ENCODE measurements at places on chromosomes 11 and 22.

- DNase-seq = no peak
Observed at GRCh38 chr11:2249189-2249916, 21.0 kb downstream of the ASCL2 start.

GRCh38 chr11:66068923-66069714 lies 953 bp upstream of the PACS1 start:
- DNase-seq = no peak

GRCh38 chr11:1459764-1460395 lies 26.7 kb downstream of the MOB2 start:
- DNase-seq = no peak

- no peak for DNase-seq
Observed at GRCh38 chr11:1073851-1074243, 827 bp upstream of the MUC2 start.

DNA sequence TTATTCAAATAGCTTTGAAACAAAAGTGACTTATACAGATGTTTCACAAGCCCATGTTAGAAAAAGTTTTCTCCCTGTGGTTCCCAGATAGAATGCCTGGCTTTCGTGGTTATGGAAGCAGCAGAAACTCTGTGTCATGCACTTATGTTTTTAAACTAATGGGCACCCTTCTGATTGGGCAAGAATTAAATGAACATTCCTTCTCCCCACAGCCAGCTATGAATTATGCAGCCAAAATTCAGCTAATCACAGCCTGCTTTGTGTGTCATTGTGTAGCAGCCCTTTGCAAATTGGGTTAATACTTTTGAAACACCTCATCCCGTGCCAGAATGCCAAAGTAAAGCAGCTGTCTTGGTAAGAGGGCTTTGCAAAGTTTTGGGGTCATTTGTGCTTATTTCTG lies 46.9 kb downstream of the PANX1 start:
- no peak for DNase-seq

DNA sequence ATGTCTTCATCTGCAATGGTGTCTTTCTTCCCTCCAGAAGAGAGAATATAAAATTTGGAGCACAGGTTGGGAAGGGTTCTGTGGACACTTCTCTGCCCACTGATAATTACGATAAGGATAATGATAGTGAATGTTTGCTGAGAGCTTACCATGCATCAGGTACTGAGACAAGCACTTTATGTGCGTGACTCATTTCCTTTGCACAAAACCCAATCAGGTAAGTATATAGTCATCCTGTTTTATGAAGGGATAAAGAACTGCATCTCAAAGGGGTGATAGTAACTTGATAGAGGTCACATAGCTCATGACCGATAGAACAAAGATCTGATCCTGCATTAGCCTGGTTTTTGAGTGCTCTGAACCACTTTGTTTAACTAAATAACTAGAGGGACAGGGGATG lies 9.4 kb downstream of the DRD2 start:
- DNase-seq = no peak

- DNase-seq = no peak
Observed at GRCh38 chr22:35604621-35605368, 12.3 kb downstream of the MB start.

DNA sequence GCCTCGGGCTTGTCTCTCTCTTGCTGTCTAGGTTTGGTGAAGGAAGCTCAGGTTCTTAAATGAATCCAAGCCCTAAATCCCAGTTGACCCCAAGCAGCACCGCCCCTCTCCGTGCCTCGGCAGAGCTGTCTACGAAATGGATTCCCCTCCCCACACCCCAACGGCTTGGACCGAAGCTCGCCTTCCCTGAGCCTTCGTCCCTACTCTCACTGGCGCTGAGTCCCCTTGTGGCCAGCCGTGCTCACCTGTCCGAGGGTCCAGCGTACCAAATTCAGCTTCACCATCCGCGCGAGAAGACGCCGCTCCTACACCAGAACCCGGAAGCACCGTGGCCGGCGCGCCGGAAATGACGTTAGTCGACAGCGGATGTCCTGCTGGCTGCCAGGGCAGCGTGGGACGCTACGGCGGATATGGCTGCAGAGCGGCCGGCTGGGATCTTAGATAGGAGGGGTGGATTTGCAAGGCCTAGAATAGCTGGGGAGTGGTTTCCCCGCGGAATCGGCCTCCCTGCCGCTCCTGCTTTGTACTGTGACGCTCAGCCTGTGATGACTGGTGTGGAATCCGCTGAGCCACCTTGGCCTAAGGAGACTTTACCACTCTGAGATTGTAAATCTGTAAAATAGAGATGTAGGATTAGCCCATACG lies at the start of gene TFIP11:
Gene TFIP11, minus strand, starts transcription at position 325 of the 645 bp plus-strand sequence. CDS start 2,201 bp downstream, outside the sequence.
- peak; percentile 59 for DNase-seq

- DNase-seq = no peak
Observed at GRCh38 chr11:257766-258493, 20.3 kb upstream of the NLRP6 start.

GRCh38 chr11:118437208-118438125 lies 1.2 kb downstream of the KMT2A start:
- no peak for DNase-seq

- DNase-seq = no peak
Observed at GRCh38 chr11:131393691-131394090, 23.3 kb downstream of the NTM start.

DNA sequence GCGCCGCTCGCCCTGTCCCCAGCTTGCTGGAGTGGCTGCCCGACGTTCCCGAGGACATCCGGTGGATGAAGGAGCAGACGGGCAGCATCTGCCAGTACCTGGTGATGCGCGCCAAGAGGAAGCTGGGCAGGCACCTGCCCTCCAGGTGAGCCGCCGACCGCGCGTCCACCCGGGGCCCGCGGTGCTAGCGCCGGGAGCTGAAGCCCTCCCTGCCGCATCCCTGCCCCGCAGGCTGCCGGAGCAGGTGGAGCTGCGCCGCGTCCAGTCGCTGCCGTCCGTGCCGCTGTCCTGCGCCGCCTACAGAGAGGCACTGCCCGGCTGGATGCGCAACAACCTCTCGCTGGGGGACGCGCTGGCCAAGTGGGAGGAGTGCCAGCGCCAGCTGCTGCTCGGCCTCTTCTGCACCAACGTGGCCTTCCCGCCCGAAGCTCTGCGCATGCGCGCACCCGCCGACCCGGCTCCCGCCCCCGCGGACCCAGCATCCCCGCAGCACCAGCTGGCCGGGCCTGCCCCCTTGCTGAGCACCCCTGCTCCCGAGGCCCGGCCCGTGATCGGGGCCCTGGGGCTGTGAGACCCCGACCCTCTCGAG lies 3.3 kb upstream of the CRACR2B start:
- no peak for DNase-seq

- no peak for DNase-seq
Observed at GRCh38 chr11:73384872-73385689, 8.9 kb downstream of the RELT start.

DNA sequence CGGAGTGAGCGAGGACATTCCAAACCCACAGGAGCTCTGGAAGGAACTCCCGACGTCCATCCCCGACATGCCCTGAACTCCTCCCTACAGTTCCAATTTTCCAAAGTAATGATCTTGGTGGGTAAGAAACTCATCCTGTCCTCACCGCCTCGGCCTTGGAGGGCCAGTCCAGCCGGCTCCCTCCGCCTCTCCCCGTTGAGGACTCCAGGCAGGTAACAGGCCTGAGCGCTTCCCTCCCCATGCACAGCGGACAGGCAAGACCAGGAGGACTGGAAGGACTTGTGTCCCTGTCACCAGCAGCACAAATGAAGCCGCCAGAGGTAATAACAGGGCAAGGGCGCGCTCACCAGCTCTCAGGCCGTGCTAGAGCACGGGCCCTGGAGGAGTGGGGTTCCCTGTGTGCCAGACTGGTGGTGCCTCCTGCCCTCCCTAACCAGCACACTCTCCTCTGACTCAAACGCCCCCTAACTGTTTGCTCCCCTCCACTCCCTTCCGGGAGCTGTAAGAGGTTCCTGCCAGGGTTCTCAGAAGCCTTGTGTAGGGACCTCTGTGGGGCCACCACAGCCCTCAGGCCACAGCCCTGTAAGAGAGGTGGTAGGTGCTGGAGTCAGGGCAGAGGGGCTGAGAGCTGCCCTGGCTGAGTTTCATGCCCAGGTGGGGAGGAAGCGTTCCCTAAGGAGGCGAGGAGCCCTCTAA lies 17.1 kb downstream of the OVOL1 start:
- no peak for DNase-seq

- no peak for DNase-seq
Observed at GRCh38 chr22:31891366-31892079, 52.8 kb upstream of the YWHAH start.

GRCh38 chr11:120511116-120511819 lies at the start of gene GRIK4:
TSS of gene GRIK4 (plus strand) at chr11:120511748. CDS start at chr11:120660319, 148,571 bp downstream.
- peak; percentile 11 for DNase-seq

GRCh38 chr11:23236826-23237555 lies 376.7 kb upstream of the CCDC179 start:
- peak; percentile 29 for DNase-seq

GRCh38 chr22:30344447-30345200 lies 12.1 kb downstream of the SF3A1 start:
- no peak for DNase-seq

GRCh38 chr22:23113847-23114720 lies 27.7 kb downstream of the RSPH14 start:
- DNase-seq = no peak

DNA sequence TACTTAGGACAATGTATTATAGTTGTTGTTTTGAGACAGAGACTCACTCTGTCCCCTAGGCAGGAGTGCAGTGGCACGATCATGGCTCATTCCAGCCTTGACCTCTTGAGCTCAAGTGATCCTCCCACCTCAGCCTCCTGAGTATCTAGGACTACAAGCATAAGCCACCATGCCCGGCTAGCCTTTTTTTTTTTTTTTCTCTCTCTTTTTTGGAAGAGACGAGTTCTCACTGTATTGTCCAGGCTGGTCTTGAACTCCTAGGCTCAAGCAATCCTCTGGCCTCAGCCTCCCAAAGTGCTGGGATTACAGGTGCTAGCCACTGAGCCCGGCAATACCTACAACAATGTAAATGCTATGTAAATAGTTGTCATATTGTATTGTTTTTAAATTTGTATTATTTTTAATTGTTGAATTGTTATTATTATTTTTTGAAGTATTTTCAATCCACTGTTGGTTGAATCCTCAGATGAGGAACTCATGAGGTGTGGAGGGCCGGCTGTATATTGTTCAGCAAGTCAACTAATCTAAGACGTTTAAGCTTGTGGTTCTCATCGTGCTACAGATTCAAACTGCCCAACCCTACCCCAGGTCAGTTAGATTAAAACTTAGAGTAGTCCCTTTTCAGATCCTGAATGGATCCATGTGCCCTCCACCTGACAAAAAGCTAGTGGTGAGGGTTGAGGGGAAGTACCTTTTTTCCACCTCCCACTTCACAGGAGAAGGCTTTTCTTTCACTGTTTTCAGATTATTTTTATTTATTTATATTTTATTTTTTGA lies 11.9 kb upstream of the ZNF280A start:
- no peak for DNase-seq

DNA sequence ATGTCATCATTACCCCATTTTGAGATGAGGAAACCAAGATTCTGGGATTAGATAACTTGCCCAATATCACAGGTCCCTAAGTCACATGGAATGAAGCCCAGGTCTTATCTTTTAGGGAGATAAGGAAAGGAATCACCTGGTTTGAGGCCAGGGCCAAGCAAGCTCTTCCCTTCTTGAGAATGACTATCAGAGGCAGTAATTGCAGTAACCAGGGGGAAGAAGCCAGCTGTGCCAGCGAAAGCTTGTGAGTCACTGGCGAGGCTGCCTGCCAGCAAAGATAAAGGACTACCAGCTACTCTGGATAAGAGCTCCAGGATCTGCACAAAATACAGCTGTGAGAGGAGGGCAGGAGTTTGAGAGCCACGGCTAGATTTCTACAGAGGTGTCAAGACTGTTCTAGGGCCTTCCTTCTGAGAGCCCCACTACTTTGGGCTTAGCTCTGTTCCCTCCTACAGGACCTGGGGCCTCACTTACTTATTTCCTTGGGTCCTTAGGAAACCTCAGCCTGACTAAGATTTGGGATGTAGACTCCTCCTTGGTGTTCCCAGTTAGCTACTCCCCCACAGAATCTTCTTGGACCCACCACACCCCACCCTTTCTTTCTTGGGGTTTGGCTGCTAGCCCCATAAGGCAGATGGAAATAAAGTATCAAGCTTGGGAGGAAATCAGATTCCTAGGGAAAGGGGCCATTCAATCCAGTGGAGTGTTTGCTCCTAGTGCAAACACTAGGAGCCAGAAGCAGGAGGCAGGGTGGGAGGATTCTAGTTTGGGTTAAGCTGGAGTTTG lies 9.7 kb upstream of the CCKBR start:
- DNase-seq = peak; percentile 52

GRCh38 chr11:86438685-86439084 lies 64.0 kb downstream of the CCDC81 start:
- no peak for DNase-seq

GRCh38 chr11:47418454-47419259 lies 7.6 kb downstream of the PSMC3 start:
- DNase-seq = no peak

DNA sequence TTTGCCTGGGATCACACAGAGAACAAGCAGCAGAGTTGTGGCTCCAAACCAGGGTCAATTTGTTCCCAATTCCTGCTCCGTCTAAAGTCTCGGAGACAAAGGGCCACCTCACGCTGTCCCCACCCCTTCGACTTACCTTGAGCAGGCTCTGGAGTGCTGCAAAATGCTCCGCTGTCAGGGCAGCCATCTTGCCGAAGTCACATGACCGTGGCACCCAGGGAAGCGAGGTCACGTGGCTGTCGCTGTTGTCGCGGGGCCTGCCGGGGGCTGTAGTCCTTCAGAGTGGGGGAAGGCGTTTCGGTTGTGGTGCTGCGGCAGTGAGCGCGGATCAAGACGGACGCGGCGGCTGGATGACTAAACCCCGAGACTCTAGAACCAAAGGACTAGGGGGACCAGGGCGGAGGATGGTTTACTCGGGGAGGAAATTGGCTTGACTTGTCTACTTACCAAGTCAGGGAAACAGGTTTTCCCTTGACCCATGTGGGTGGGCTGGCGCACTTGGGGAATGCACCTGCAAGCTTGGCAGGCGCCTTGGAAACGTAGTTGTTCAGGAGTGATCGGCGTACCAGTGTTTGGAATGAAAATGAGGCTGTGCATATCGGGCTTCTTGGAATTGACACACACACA lies at the start of gene COMMD9:
Gene COMMD9, minus strand, starts transcription at position 199 of the 627 bp plus-strand sequence. Its CDS starts 12 bp downstream, at position 187.
- DNase-seq = peak; percentile 82

GRCh38 chr11:34235189-34235588 lies 122.6 kb downstream of the ABTB2 start:
- DNase-seq = no peak
